Amygdala (tissue), 56 donors: ENCODE measurements at places on chromosomes 5 and 9.

GRCh38 chr5:1415059-1415425, 30.2 kb downstream of the SLC6A3 start:
- DNase-seq = no peak

- DNase-seq = no peak
Observed at GRCh38 chr5:137656558-137656957, 79.3 kb downstream of the KLHL3 start.

DNA sequence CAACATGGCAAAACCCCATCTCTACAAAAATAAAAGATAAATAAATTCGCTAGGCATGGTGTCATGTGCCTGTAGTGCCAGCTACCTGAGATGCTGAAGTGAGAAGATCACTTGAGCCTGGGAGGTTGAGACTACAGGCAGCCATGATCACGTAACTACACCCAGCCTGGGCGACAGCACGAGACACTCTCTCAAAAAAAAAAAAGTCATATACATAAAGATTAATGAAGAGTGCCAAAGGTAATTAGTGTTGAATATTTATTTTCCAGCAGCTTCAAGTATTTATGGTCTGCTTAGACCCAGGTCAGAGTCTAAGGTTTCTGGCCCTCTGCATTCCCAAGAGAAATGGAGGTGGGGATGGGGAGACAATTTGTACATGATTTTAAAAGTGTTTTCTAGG, 167.7 kb downstream of the CD180 start:
- no peak for DNase-seq

DNA sequence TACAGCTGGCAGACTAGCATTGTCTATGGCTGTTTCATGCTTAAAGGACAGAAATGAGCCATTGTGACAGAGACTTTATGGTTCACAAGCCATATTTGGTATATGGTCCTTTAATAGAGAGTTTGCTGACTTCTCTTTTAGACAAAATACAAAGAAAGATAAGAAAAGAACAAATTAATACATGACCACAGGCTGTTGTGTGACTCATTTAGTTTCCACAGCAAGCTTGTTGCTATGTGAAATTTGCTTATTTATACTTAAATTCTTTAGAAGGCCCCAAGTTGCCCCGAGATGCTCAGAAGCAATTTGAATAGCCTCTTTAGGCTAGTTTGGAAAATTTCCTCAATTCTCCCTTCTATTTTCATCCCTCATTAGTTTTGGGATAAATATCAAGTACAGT, 315.3 kb upstream of the RPS23 start:
- DNase-seq = no peak

DNA sequence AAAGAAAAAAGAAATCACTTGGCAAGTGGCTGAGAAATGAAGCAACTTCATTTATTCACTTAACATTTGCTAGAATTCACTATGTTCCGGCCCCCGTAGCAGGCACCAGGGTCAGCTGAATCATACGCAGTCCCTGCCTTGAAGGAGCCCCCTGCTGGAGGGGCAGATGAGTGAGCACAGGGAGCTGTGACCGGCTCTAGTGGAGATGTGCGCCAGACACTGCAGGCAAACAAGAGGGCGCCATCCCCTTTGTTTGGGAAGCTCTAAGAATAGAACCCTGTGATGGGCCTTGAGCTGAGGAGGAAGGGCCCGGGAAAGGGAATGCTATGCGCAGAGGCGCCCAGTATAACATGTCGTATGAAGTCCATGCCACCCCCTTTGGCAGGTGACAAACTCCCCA, 20.2 kb upstream of the RPL26L1 start:
- DNase-seq = no peak

GRCh38 chr9:92954049-92954861, 6.9 kb downstream of the FGD3 start:
- DNase-seq = no peak

- no peak for DNase-seq
Observed at GRCh38 chr9:134630861-134631260, 10.7 kb upstream of the COL5A1 start.

DNA sequence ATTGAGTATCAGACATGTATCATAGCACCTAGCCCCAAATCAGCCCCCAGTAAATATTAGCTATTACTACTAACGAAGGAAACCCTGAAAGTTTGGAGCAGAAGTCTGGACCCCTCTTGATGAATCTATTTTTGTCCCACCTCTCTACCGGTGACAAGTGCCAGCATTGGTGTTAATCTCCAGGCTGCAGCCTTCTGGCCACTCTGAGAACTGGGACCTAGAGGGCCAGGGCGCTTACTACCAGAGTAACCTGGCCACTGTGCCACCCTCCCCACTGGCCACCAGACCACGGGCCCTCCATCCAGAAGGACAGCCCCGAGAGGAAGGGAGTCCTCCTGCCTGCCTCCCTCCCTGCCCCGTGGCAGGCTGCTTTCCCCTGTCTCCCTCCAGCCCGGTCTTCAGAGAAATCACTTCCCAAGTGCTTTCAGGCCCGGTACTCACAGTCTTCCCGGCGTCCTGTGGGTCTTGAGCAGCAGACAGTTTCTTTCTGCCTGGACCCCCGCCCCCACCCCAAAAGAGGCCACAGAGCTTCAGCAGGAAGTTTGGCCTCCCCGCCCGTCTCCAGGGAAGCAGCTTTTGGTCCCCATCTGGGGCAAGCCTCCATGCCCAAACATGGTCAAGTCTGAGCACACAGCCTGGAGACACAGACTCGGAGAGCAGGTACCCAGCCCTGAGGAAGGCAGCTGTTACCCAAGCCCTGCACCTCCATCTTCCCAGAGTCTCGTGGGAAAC, at the start of gene KCNMB1:
Gene KCNMB1 (minus strand): TSS at position 550 of the 732 bp plus-strand sequence. CDS start 3,920 bp downstream, outside the sequence.
- DNase-seq = no peak

- no peak for DNase-seq
Observed at GRCh38 chr9:92440751-92441046, 16.4 kb upstream of the OMD start.

GRCh38 chr9:69955536-69956355, 87.9 kb upstream of the MAMDC2 start:
- no peak for DNase-seq

DNA sequence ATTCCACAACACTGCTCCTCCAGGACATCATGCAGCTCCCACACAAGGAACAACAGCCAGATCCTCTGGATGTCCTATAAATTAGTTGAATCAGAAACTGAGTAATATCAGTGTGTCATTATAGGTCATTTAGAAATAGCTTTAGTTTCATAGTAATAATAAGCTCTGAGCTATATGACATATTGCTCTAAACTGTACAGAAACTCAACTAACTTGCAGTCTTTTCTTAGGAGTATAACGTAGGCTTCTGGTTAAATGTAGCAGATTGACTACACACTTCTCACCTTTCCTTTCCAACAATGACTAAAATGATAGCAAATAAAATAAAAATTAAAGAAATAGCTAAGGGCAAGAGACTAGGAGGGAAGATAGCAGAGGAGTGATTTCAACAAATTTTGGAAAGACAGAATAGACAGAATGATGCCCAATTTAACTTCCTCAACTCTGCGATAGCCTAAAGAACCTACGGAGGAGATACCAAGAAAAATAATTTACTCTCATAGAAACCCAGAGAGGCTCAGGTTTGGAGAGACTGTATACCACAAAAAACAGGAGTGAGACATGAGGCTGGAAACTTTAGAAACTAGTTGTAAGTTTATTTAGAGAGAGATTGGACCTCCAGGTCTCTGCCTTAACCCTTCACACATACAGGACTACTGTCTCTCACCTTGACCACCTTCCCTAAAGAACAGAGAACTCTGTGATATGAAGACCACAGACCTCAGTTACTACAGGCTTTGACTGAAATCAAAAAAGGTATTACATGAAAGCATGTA, 193.7 kb downstream of the TSSK1B start:
- no peak for DNase-seq

DNA sequence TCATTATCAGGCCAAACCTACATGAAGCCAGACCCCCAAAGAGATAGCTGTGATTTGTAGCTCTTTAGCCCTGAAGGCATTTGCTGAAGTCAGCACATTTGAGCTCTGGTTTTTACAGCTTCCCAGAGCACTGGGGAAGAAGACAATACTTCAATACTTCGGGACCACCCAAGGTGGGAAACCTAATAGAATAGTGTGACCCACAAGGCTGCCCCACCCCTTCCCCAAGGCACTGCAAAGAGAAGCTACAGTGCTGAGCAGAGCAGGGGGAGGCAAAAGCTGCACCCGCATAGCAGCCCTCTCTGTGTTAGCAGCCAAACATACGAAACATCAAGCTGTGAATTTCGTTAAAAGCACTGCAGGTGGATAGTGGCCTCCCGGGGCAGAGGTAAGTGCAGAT, 87.3 kb downstream of the HSD17B3 start:
- no peak for DNase-seq

GRCh38 chr5:7845557-7845956, 5.4 kb downstream of the CFAP90 start:
- no peak for DNase-seq
